T-helper 2 cell treated with Interferon-gamma antibody and Interleukin-4, amounts not matched to agents 5 μg/mL and 100 μg/mL, for 36 hours (primary cell): ENCODE measurements at places on chromosomes 4 and X.

DNA sequence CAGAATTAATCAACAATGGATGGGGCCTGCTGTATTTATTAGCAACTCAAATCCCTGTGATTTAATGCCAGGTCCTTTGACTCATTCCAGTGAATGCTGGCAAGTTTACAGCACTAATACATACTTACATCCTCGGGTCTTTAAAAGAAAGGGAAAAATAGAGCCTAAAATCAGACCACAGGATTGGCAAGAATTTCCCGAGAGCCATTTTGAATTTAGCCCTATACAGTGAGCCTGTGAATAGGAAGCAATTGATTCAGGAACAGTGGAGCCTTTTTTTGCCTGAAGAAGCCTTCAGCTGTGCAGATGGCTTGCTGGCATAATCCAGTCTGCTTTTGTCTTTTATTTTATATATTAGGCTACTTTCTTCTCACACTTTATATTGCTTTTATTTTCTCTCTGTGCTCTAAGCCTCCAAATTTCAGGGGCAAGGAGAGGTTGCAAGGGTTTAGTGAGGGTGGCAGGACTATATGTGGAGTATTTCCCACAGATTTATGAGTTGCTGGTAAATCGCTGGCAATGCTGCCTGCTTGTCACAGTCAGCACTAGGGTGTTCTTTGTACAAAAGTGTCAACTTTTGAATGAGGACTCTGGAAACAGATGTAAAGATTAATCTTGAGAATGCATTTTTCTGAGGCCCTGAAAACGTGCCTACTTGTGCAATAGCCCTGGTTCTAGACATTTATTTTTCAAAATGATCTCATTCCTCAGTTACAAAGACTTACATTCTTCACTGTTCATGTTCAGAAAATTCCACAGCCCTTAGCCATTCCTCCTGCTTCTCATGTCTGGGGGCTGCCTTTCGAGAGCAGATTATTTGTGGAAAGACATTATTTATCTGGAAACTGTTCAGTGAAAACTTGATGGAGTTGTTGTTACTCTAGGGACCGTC, 303.5 kb downstream of the SPRY1 start:
- H3K27ac ChIP-seq, result no peak overlapping the region
- H3K4me3 ChIP-seq, result no peak overlapping the region
- peaks cover 3% of the 10 kb centered on the region for H3K27me3 ChIP-seq
- DNase-seq, result no peak
- no peaks in the 10 kb centered on the region for H3K4me1 ChIP-seq
- H3K36me3 ChIP-seq, result no peaks in the 10 kb centered on the region

- no peaks in the 10 kb centered on the region for H3K4me1 ChIP-seq
- no peak for DNase-seq
- no peaks in the 10 kb centered on the region for H3K36me3 ChIP-seq
- H3K4me3 ChIP-seq, result no peak overlapping the region
- no peak overlapping the region for H3K27ac ChIP-seq
Observed at GRCh38 chr4:124178449-124179021, 534.0 kb downstream of the ANKRD50 start.

DNA sequence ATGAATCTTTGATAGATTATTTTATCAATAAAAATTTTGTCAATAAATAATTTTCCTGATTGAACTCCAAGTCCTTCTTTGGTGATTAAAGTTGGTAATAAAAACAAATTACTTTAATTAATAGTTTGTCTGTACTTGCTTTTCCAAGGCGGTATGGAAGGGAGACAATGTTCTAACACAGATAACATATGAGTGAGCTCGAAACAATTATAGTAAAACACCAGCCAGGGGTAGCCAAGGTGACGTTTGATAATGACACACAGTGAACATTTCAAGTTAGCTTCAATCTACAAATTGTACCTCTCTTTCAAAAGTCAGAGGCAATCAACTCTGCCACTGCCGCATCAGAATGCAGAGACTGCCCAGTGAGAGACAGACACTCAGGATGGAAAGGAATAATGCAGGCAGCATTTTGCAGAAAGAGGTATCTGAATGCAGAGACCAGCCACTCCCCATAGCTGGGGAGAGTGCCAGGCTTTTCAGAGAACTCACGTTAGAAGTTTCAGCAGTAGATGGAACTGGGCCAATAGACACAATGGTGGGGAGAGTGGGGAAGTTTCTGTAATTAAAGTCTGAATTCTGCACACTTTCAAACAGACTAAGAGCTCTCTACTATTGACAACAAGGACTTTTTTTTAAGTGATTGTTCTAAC, 18.1 kb upstream of the ATOH1 start:
- H3K27ac ChIP-seq, result no peak overlapping the region
- no peaks in the 10 kb centered on the region for H3K4me1 ChIP-seq
- no peak for DNase-seq
- H3K36me3 ChIP-seq, result no peaks in the 10 kb centered on the region
- no peak overlapping the region for H3K4me3 ChIP-seq

DNA sequence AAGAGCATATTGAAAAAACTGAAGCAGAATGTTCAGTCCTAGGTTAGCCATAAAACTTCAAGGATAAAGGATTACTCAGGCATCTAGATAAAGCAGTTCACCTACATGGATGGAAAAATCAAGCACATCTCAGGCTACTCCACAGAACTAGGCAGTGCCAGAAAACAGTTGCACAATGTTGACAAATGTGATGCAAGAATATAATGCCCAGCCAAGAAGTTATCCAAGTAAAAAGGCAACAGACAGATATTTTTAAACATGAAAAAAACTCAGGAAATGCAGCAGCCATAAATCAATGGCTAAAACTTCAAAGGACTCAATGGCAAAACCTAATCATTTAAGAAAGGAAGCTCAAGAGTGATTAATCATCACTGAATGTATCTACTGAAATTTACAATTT, 456.0 kb upstream of the FAM241A start:
- H3K4me1 ChIP-seq, result no peaks in the 10 kb centered on the region
- no peak for DNase-seq
- H3K27ac ChIP-seq, result no peak overlapping the region
- H3K36me3 ChIP-seq, result no peaks in the 10 kb centered on the region

DNA sequence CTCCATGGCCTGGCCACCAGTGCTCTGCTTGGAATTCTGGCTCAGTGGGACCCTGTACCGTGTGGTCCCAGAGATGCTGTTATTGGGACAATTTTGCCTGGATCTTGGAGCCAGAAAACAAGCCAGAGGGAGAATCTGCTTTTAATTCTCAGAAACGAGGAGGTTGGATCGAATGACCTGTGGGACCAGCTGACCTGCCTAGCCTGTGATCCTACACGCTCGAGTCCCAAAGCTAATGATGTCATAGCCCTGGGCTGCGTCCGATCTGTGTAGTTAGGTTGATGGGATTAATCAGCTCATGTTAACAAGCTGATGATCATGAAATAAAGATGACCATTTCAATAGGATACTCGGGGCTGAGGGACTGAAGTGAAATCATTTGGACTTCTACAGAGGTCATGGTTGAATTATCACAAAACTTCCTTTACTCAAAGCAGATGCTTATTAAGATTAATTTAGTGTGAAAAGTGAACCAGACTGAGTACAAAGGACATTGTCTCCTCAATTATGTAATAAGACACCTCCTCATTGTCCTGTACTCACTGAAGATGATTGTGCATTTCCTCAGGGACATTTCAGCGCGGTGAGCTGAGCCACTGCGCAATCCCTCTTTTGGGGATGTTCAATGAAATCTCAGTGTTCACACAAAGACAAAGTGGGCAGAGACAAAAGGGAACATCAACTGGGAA, 51.9 kb upstream of the STX18 start:
- no peaks in the 10 kb centered on the region for H3K4me1 ChIP-seq
- no peak overlapping the region for H3K4me3 ChIP-seq
- H3K27ac ChIP-seq, result no peak overlapping the region
- H3K36me3 ChIP-seq, result peaks cover 2% of the 10 kb centered on the region
- no peaks in the 10 kb centered on the region for H3K27me3 ChIP-seq
- no peak for DNase-seq
